HuH-7.5 (cell line): ENCODE measurements at places on chromosomes 2 and 18.
A peak's percentile ranks its signal among the peaks of the same experiment; 100 is the strongest.

- DNase-seq: no peak
Measured at GRCh38 chr2:107137706-107138105, 251.7 kb upstream of the ST6GAL2 start.

GRCh38 chr18:6382963-6383362, 31.7 kb downstream of the L3MBTL4 start:
- DNase-seq: no peak

DNA sequence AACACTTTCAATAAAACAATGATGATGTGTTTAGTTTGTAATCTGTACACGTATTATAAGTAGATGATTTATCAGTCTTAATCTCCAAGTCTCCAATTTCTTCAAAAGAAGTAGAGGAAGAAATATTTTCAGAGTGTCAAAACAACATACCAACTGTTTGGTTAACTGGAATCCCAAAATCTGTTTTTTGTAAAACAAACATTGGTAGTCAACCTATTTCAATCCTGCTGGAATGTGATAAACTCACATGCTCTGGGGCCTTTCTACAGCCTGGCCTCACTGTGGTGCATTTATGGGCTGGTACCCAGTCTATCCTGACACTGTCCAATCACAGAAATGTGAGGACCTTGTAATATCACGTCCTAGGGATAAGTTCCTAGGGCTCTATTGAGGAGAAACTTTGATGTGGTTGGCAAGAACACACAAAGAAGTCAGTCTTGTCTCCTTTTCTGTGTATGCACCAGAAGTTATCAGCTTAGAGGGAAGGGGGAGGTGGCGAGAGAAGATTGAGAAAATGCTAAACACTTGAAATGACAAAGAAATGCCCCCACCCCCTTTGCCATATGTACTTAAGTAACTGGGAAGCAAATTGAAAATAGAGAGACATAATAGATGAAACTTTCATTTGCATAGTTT, 47.2 kb downstream of the PRKRA start:
- no peak for DNase-seq

DNA sequence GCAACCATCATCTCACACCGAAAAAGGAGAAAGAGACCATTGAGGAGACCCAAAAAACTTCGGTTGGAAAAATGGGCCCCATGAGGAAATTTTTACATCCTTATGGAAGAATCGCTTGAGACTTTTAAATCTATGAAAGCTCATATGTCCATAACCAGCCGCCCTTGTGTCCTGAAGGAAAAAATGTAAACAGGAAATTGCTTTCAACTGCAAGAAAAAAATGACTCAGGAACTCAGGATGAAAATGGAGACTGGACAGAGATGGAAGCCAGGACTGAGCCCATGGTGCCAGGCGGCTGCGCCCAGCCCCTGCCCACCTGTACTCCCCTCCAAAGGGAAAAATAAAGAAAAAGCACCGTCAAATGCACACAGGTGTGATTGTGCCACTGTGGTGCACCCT, 81.5 kb upstream of the SLC66A3 start:
- no peak for DNase-seq

DNA sequence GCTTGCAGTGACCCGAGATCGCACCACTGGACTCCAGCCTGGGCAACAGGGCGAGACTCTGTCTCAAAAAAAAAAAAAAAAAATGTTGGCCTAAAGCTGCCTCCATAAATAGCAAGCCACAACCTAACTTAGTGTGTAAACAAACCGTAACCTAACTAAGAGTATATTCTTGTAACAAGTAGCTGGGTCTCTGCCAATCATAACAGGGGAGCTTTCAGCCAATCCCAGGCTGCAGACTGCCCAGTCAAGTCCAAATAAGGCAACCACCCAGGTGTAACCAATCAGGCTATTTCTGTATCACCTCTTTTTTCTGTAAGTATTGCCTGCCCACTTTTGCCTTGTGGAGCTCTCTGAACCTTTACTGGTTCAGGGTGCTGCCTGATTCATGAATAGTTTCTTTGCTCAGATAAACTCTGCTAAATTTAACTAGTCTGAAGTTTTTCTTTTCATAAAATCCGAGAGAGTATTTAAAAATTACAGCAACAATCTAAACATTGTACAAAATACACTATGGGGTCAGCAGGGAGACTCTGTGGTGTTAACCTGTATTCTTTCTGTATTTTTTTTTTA, 4.5 kb downstream of the PSTPIP2 start:
- no peak for DNase-seq

DNA sequence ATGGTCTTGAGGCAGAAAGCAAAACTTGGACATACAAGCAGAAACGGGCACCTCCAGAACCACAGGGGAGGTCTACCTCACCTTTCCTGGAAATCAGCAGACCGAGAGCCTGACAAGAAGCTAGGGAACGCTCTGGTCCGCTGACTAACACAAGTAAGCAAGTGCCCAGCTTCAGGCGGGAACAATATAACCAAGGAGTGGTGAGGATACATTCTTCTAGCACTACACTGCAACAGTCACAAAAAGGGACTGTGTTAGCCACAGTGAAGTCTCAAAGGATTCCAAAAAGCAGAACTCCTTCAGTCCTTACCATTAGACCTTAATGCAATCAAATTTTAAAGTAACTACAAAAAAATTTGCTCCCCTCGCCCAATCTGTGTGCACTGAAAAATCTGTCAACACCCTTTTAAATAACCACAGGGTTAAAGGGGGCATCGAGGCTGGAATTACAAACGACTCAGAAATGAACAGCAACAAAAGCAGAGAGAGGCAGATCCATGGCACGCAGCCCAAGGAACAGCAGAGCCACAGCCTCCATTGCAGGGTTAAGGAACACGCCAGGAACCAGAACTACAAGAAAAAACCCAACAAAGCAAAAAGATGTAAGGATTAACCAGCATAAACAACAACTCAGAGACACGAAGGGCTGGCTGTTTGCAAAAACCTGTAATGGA, 7.1 kb downstream of the THAP4 start:
- DNase-seq: no peak

DNA sequence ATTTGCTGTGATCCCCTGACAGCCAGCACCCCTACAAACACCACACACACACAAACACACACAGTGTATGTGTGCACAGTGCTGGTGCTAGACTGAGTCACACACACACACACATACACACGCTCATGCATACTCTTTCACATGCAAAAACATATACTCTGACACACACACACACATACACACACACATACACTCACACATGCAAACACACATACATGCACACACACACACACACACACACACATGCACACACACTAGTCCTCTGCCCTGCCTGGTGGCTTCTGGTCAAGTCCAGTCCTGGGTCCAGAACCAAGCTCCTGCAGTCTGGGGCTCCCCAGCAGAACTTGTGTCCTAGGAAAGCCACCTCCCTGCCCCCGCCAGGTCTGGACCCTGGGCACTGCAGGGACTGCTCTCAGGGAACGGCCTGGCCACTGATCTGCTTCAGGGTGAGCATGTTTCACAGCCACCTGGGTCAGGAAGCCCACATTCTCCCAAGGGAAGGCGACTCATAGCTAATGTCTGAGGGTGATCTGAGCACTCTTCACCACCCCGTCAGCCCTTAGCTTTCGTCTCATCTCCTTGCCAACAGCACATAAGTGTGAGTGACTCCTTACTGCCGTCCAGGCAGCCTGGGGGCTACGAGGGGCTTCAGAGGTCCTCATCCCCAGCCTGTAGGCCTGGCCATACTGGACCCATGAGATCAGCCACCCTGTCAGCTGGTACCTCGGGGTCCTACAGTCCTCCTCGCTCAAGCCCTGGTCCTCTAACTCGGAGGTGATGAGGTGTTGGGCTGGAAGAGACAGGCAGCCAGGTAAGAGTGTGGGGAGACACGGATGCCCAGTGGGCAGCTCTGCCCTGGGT, 88.1 kb downstream of the MCFD2 start:
- DNase-seq: no peak

- no peak for DNase-seq
Measured at GRCh38 chr2:175844169-175844568, 157.9 kb downstream of the LNPK start.

- peak; percentile 20 for DNase-seq
Measured at GRCh38 chr2:111898703-111899514, 502 bp downstream of the MERTK start.

GRCh38 chr2:33380001-33380609, 96.3 kb upstream of the RASGRP3 start:
- no peak for DNase-seq

GRCh38 chr2:42101206-42102023, 53.6 kb downstream of the PKDCC start:
- DNase-seq: no peak

DNA sequence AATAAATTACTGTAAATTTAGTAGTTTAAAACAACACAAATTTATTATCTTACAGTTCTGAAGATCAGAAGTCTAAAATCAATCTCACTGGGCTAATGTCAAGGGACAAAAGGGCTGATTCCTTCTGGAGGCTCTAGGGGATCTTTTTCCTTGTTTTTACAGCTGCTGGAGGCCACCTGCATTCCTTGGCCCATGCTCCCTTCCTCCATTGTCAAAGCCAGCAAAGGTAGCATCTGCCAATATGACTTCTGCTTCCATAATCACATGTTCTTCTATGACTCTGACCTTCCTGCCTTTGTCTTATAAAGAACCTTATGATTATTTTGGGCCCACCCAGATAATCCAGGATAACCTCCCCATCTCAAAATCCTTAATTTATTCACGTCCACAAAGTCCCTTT, 46.0 kb upstream of the FAM136A start:
- DNase-seq: no peak

GRCh38 chr2:160647967-160648685, 154.5 kb upstream of the RBMS1 start:
- no peak for DNase-seq

DNA sequence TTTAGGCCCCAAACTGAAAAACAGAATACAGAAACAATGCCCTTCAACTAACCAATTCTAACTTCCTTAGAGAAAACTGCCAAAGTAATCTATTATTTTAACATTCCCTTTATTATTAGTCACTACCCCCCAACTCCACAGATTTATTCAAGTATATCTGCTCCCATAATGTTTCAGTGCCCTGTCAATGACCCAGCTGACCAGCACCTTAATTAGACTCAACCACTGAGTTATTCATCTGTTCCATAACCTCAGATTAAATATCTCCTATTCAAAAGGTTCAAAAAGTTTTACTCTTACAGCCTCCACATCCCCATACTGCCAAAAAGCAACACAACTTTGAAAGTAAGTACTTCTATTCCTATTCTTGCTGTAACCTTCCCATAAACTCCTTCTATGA, 202.4 kb downstream of the EXOC6B start:
- DNase-seq: no peak

DNA sequence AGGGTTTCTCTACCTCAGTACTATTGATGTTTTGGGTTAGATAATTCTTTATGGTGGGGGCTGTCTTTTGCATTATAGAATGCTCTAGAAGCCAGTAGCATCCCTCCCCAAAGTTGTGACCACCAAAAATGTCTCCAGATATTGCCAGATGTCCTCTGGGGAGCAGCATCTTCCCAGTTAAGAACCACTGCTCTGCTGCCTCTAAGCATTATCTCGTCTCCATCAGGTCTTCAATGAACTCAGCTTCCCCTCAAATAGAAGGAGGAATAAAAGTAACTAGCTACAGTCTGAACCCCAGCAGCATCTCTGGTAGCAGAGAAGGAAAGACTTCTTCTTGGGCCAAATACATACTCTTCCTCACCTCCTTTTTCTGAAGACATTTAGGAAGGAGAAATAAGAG, 244.1 kb downstream of the AGPS start:
- no peak for DNase-seq

DNA sequence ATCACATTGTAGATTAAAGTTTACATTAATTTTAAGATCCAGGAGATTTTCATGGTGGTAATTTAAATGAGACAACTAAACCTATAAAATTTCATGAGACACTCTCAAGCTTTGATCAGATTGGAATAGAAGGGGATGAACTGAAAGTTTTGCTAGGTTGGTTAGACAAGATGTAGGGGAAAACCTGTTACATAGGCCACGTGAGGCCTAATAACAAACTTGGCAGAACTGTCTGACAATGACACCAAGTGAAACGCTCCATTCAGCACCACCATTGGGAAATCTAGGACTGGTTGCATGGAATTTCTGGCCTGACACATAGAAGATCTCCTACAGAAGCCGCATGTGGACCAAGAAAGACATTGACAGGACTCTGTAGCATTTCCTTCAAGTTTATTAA, 87.8 kb upstream of the SLC39A10 start:
- DNase-seq: no peak

GRCh38 chr2:1910592-1911246, 166.4 kb upstream of the PXDN start:
- no peak for DNase-seq

DNA sequence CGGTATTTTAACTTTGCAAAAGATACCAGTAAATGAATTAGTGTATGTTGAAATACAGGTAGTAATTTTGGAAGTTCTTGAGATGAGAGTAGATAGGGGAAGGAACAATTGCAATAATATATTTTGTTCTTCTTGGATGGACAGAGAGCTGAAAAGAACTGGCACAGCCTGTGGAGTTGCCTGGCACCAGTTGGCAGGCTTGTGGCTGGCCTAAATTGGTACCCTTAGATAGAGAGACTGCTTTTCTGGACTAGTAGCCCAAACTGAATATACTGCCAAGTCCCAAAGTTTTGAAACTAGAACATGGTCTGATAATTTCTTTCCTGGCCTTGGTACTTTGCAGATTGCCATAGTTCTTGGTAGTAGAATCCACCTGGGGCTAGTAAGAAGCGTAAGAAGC, 26.9 kb downstream of the MYO1B start:
- no peak for DNase-seq

DNA sequence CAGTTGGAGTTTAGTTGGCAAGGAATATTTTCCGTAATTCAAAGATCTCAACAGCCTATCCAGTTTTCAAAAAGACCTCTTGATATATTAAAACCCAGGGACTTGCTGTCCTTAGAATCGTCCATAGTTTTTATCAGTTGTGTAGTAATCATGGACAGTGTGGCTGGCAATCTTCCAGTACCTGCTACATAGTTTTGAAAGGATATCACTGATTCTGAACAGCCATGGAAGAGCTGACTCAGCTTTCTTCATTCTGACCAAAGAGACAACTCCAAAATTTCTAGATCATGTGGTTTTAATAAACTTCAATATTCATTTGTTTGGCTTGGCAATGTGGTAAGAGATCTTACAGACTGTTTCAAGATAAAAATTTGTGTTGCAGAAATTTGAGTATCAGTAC, 616.7 kb downstream of the TDRD15 start:
- no peak for DNase-seq

DNA sequence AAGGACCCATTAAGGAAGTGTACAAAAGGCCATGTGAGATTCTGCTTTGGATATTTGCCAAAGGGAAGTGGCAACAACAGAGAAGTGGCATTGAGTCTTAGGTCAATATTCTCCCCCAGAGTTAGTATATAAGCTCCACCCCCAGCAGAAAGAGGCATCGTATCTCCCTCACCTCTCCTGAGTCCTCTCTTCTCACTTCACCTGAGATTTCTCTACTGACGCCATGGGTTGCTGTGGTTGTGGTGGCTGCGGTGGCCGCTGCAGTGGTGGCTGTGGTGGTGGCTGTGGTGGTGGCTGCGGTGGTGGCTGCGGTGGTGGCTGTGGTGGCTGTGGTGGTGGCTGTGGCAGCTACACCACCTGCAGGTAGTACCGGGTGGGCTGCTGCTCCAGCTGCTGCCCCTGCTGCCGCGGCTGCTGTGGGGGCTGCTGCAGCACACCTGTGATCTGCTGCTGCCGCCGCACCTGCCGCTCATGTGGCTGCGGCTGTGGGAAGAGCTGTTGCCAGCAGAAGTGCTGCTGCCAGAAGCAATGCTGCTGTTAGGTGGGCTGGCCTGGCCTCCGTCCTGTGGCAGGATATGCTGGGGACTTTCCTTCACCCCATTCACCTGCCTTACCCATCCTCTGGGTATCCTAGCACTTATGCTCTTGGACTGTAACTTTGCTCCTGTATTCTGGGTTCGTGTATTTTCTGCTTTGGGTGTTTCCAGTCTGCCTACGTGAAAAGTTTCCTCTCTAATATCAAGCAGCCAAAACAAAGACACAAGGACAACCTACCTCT, 5.9 kb downstream of the SCYGR3 start:
- no peak for DNase-seq
